Endothelial cell of umbilical vein (primary cell): ENCODE measurements at places on chromosomes 4 and X. TPM values are rescaled to one million over a fixed set of nuclear protein-coding genes. Genes with fewer than 3 reads are reported as not detected.

Gene KCND1
- total RNA-seq, result 0.67 and 1.3 TPM in 2 replicates

Gene GUCY1A1
- total RNA-seq, result 4.4 and 7.5 TPM in 2 replicates

Gene CCDC110
- total RNA-seq, result 0.28 and 0.71 TPM in 2 replicates

Gene GAGE12C
- not detected in 2 replicates for total RNA-seq

Gene CTAG1B
- not detected in 2 replicates for total RNA-seq

Gene SSX4B
- total RNA-seq, result not detected in 2 replicates

Gene ADGRG4
- 0.04 and 0.05 TPM in 2 replicates for total RNA-seq
